Stimulated activated CD4-positive, alpha-beta T cell treated with anti-CD3 and anti-CD28 coated beads, Interleukin-4, amount 100 ng/mL, for 4 hours (primary cell): ENCODE measurements at places on chromosomes 16 and 17.

DNA sequence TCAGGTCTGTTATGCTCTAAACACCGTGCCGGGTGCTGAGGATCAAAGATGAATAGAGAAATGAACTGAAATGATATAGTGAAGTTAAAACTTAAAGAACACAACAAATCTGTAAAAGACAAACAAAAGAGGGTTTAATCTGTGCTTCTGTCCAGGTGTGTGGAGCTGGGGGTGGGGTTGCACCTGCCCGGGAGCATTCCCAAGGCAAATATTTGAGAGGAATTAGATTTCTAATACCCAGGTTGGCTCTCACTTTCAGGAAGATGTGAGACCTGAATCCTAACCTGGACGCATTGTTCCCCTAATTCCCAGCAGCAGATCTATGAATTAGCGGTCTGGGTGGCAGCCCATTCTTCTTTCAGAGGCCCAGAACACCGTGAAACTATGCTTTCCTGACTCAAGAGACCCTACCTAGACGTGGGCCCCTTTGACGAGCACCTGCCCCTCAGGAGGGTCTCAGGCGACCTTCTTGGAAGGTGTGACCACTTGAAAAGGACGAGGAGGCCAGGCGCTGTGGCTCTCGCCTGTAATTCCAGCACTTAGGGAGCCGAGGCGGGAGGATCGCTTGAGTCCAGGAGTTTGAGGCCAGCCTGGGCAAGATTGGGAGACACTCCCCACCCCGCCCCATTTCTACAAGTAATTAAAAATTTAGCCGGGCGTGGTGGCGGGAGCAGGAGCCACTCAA lies 677 bp upstream of the RANGRF start:
- DNase-seq, result no peak

DNA sequence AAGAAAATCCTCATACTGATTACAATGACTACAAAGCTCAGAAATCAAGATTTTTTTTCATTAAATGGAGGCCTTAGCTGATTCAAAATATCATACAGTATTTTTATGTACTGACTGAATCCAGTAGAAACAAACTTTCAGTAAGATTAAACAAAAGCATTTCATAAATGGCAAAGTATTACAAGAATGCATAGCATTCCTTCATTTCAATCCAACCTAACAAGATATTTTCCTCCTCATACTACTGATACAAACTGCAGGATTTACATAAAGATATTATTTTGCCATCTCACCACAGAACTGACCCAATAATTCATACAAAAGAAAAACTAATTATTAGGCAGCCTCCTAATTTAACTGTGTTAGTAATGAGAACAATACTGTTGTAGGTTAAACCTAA lies 6.2 kb upstream of the KANSL1 start:
- DNase-seq, result no peak

DNA sequence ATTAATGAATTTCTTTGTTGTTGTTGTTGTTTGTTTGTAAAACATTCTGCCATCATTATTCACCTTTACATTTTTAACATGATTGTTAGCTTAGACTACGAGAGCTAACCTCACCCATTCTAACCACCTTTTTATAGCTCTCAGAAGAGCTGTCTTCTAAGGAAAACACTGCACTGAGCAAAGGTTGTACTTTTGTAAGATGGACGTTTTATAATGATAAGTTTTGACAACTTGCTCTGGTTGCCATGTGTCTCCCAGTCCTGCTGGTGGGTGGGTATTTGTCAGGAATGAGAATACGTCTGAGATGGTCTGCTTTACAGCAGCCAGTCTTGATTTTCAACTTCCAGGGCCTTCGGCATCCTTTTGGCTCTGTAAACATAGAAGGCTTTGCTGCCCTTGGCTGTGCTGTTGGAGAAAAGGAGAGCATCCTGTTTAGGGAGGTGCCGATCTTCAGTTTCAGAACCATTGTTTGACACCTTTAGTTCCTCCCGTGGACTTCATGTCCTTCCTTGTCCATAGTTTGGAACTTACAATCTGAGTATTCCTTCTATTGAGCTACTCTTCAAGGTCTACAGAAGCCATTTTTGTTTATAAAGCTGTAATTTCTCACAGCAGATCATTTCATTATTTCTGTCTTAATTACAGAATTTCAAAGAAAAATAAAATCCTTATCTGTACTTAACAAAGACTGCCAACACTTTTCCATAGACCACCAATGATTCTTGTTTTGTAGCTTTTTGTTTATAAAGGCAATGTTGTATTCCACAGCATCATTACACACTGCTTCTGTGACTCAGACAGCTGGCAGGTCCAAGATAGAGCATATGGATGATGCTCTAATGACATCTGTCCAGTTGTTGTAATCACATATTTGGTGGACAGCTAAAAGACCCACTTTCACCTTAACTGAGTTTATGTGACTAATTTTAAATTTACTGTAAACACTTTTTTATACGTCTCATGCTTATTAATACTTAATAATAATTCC lies 270.1 kb upstream of the TBX2 start:
- no peak for DNase-seq

- DNase-seq, result no peak
Observed at GRCh38 chr16:10564591-10564990, 15.8 kb downstream of the EMP2 start.

DNA sequence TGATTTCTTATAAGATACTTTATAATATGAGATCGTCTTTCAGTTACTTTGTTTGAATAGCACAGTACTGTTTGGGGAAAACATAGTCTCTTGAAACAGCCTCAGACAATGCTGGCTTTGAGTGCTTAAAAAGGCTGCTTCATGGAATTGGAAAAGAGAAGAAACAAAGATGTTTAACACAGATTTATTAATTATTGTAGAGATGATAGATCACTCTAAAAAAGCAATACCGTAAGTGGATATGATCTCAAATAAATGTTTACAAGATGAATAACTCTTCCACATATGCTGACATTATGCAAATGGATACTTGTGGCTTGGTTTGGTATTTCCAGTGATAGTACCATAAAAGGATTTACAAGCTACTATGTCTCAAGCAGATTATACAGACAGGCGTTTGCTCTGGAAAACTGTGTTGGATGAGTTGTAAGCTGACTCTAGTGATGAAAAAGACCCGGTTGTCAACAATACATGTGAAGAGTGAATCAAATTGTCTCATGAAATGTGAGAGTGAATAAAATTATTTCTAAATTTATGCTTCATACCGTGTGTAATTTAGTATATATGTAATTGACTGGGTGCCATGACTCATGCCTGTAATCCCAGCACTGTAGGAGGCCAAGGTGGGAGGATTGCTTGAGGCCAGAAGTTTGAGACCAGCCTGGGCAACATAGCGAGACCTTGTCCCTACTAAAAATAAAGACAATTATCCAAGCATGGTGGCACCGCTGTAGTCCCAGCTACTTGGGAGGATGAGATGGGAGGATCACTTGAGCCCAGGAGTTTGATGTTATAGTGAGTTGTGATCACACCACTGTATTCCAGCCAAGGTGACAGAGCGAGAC lies 105.4 kb downstream of the FTO start:
- no peak for DNase-seq

DNA sequence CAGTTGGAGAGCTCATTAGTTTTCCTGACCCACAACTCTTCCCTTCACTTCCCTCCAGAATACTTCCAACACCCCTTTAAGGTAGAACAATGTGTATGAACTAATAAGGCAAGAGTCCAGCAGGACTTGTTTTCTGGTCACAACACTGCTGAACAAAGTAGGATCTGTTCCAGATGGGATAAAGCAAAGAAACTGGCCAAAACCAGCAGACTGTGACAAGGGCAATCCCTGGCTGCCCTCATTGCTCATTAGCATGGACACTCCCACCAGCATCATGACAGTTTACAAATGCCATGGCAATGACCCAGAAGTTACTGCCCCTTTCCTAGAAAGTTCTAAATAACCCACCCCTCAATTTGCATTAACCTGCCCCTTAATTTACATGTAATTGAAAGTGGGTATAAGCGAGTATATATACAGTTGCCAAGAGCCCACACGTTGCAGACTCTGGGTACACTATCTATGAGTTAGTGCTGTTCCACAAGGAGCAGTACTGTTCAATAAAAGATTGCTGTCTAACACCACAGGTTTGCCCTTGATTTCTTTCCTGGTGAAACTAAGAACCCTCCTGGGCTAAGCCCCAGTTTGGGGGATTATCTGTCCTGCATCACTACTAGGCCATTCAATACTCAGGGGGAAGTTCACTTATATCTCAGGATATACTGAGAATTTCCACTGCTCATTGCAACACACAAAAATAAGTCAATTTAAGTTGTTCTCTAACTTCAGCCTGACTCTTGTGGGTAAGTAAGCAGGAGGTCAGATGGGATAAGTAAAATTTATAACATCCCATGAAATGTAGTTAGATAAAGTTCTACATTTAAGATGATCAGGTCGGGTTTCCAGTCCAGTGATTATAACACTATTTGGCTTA lies 82.3 kb downstream of the SSH2 start:
- no peak for DNase-seq

DNA sequence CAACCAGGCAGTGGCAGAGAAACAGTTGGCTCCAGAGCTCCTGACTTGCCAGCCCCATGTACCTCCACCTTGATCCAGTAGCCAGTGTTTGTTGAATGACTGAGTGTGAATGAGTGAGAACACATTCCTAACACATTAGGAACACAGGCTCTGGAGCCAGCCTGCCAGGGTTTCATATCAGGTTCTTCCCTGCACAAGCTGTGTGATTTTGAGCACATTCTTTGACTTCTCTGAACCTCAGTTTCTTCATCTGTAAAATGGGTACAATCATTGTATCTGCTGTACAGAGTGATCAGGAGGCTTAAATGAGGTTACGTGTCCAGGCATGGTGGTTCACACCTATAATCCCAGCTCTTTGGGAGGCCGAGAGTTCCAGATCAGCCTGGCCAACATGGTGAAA lies 13.3 kb upstream of the RMI2 start:
- DNase-seq, result no peak

DNA sequence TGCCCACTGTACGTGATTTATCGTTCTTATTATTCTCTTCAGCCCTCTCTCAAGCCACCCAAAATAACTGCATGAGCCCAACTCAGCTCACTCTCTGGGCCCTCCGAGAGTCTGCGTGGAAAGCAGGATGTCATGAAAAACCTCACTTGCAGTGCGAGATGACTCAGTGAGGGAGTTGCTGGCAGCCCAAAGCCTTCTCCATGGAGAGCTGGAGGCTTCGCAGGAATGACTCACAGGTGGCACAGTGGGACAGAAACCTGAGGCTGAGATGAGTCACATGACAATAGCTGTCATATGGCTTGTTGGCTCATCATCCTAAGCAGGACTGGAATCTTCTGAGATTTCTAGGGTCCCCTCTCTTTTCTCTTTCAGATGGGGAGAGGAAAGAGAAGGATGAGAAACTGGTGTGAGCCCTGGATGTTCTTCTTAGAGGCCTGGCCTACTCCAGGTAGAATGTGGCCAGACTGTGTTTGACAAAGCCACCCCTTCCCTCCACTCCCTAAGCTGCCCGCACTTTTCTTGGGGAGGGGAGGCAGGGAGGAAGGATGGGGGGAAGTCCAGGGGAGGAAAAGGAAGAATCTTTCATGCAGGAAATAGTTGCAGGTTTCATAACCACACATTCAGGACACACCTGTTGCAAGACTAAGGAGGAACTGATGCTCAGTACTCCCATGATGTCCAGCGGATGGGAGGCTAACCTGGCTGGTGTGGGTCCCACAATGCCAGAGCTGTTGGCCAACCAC lies 160.6 kb upstream of the RPL38 start:
- peak; percentile 3 for DNase-seq

- DNase-seq, result no peak
Observed at GRCh38 chr17:39600997-39601597, 6.6 kb downstream of the NEUROD2 start.

- DNase-seq, result no peak
Observed at GRCh38 chr17:69744512-69745070, 330.1 kb downstream of the MAP2K6 start.

DNA sequence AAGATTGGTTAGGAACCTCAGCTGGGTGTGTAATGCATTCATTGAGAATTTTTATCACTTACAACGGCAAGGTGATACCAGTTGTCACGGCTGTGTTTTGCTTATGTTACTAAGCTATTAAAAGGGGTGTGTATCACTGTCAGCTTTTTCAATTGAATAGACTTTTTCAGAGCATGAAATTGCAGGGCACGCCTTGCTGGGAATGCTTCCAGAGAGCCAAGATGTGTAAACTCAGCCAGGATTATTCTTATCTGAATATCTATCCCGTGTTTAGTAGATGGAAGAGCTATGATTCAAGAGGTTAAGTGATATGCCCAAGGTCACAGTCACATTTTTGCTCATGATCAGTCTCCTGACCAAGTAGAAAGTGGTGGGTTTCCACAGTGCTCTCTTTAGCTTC lies 6.6 kb upstream of the TEKT3 start:
- no peak for DNase-seq

- DNase-seq, result no peak
Observed at GRCh38 chr16:90053902-90054500, 23.1 kb downstream of the PRDM7 start.
